GM13976 (cell line): ENCODE measurements at places on chromosomes 5 and 9.

DNA sequence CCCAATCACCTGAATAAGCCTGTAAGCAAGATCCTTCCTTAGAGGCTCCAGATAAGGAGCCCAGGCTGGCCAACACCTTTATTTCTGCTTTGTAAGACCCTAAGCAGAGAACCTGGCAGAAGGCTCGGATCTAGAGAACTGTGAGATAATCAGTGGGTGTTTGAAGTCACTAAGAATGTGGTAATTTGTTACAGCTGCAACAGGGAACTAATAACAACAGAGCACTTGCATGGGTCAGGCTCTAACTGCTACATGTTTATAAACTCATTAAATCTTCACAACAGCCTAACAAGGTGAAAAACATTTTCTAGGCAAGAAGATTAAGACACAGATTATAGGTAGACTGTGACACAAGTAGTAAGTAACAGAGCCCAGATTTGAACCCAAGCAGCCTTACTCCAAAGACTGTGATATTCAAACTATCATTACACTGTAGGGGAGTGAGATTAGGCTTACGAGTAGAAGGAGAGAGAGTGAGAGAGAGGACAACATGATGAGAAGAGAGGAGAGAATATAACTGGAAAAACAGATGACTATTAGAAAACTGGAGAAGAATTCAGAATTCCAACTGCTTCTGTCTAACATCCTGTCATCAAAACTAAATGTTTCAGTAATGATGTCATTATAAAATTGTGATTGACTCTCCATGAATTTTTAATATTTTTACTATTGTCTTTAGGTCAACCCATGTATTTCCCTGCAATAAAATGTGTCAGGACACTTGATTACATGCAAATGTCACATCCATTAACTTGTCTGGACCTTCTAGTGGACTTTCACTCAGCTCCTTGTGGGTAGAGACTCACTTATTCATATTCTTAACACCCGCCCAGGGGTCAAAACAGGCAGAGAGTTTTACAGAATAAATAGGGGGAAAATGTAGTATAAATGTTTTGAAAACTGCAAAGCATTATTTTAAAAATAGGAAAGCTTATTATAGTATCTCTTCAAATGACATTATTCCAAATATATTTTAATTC is 290.9 kb upstream of the RGMB start:
- no peak for DNase-seq

DNA sequence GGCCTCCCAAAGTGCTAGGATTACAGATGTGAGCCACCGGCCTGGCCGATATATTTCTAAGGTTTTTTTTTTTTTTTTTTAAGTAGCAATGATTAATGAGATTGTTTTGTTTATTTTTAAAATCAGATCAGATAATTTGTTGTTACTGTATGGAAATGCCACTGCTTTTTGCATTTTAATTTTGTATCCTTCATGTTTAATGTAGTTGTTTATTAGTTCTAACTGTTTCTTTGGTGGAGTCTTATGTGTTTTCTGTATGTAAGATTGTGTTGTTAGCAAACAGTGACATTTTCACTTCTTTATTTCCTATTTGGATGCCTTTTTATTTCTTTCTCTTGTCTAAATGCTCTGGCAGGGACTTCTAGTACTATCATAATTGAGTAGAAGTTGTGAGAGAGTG is 87.3 kb downstream of the DMXL1 start:
- no peak for DNase-seq

GRCh38 chr9:3331801-3332200 is 194.0 kb downstream of the RFX3 start:
- DNase-seq, result no peak

- DNase-seq, result no peak
These were observed 111.0 kb downstream of the PJA2 start for GRCh38 chr5:109298794-109299193.

DNA sequence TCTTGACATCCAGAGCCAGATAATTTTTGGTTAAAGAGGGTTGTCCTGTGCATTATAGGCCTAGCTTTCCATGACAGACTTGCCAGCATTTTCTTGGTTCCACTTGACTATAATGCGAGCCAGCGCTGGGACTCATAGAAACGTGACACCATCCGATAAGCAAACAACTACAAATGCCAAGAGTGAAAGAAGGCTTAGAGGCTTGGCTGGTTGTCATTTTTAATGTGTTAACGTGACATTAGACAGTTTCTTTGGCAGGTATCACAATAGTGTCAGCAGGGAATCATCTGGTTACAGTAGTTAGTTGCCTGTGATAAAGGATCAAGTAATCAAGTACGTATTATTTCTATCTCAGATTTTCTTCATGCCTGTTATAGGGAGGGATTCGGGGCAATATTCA is 20.0 kb upstream of the LIFR start:
- DNase-seq, result no peak

DNA sequence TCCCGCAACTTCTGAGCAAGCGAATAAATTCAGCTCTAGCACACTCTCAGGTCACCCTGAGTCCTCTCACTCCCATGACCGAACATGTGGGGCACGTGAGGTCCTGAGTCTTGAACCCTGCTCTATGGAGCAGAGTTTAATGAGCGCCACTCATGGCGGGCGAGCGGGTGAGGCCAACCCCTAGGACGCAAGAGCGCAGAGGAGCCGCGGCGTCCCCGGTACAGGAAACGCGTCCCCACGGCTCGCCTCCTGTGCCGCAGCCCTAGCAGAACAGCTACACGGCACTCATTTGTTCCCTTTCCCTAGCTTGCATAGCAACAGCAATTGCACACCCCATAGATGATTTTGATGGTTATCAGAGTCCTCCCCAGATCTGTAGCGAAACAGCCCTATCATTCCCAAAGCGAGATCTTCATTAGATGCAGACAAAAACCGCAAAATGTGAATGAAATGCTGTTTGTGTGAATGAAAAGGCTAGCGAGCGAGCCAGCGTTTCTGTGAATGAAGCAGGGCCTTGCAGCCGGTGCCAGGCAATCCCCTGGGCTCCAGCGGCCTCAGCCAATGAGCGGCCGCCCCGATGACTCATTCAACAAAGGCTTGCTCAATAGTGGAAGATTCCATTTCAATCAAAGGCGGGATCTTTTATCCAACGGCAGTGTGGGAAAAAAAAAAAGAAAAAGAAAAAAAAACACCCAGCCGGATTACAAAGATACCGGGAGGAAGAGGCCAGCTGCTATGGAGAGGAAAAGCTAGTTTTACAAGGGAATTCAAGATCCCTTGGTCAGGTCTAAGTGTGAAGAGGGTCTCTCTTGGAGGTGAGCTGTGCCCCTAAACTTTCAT is 1.5 kb upstream of the SHC3 start:
- peak; percentile 45 for DNase-seq

DNA sequence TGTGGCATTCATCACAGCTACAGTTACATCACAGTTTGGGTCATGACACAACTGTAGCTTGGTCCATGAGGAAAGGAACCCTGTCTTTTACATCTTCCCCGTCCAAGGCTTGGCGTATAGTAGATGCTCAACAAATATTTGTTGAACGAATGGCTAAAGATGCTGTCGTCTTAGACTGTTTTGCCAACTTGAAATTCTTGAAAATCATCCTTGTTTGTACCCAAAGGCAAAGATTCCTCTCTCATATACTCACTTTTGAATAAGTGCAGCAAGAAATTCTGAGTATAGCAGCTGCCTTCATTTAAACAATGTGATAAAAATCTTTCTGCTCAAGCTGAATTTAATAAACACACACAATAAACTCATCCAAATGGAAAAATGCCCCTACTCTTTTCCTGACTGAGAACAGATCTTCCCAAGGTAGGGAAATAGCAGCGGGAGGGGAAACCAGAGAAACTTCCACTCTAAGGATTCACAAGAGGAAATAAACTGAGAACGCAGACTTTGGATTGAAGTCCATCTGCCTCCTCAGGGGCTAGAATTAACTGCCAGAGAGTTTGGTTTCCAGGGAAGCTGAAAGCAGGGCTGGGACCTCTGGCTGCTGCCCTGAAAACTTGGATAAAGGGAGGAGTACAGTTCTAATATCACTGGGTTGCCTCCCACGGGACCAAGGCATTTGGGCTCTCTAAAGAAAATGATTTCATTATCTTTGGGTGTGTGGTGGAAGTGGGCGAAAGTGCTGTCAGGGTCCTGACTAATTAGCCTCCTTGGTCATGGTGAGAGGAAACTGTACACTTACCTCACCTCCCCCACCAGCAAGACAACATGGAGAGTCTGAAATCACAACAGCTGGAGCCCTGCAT is 99.1 kb downstream of the DPYSL3 start:
- no peak for DNase-seq
